ENCODE measurements at places on chromosomes 6 and 20.

DNA sequence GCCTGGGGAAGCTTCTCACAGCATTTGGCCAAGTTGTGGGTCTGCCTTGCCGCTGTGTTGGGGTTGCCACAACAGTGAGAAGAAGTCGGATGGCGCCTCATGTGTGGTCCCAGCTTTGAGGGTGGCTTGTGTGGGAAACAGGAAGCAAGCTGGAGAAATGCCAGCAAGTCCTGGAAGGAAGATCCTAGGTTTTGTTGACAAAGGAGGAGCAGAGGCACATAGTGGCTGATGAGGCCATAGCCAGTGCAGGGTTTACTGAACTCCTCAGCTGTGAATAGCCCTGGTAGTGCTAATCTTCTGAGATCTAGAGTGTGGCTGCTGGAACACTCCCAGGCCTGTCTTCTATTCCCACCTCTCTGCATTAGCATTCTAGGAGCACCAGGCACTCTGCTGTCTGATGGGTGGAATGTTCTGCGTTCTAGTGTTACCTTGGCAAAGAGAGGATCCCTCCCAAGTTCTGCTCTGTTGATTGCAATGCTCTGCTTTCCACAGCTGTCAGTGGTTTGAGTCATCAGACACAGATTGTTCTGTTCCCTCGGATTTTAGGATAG is 25.2 kb downstream of the SNPH start:
- DNase-seq: no peak

- DNase-seq: peak; percentile 22
Observed at GRCh38 chr6:167047554-167047953, 48.4 kb downstream of the CEP43 start.

DNA sequence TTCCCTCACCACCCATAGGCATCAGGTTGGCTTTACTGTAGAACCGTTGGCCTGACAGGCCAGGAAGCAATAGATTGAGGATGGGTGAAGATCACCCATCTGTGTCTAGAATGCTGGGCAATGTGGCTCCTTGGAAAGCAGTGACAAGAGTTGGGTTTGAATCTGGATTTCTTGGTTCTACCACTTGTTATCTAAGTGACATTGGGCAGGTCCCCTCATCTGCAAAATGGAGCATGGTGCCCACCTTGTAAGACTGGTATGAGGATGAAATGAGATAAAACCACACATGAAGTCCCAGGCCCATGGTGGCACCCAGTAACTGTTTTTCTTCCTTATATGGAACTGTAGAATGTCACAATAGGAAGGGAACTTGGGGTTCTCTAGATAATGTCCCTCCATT is 22.6 kb upstream of the SIRPB2 start:
- no peak for DNase-seq

- DNase-seq: no peak
Observed at GRCh38 chr20:38246357-38247165, 14.0 kb downstream of the KIAA1755 start.

DNA sequence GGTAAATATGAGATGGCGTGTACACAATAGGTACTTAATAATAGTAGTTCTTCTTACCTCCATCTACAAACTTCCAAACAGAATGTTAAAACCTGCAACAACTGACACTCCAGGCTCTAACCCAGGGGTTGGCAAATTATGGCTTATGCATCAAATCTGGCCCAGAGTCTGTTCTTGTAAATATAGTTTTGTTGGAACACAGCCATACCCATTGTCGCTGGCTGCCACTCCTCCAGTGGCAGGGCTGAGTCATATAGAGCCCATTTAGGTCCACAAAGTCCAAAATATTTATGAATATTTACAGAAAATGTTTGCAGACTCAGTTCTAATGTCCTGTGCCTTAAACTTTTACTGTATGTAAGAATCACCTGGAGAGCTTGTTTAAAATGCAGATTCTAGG is 69.9 kb upstream of the BTBD3 start:
- DNase-seq: no peak

DNA sequence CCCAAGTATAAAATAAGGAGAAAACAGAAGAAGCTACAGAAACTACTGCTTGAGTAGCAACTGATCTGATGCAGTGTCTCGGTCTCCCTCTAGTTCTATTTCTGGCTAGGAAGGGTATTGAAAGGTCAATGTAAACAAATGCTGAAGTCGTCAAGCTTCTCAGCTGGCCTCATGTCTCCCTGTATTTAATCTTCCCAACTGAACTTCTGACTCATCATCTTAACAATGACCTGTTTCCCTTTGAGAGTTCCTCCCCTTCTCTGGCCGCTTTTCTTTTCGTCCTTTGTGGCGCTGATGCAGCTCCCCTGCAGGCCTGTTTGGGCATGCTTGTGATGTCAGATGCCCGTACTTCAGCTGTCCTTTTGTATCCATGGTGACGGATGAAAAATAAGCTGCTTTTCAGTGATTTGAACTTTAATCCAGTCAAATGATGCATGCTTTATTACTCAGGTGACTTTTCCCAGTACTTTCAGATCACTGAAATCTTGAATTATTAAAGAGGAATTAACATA is 7.8 kb upstream of the LCA5 start:
- DNase-seq: no peak

DNA sequence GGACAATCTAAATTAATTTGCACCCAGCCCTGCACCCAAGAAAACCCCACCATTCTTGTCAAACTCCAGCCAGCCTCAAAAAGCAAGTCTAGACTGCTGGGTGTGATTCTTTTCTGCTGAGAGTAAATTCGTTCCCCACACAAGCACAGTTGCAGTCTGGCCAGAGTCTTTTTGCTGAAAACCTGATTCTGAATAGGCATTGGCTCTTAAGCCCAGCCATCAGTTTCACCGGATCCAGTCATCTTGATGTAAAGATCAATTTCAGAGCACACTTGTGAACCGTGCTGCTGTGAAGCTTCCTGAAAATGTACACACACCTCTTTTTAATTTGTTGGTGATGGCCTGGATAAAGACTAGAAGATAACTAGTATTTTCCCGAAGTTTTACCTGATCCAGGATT is 159.4 kb upstream of the GGTLC1 start:
- DNase-seq: no peak

DNA sequence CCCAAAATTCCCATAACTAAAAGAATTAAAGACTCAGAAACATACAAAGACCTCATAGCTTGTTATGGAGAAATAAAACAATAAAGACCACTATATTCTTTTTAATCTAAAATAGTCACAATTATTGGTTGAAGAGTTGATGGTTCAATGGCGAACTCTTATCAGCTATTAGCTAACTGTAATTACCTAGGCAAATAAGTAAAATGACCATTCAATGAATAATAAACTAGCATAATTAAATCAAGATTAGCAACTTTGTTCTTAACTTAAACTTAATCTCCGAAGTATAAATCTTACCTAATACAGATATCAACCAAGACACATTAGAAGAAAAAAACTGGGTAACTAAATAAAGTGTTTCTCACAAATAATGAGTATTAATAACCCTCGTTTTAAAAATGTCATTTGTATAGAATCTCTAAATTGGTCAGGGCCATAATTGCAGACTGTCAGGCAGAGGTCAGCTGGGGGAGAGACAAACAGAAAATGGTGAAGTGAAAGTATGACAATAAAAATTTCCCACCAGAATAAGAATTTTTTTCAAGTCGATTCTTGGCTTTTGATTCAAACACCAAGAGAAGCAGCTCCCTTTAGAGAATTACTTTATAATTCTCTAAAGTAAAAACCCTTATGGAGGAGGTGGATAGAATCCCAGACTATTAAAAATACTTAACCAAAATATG is 1.7 kb downstream of the FKBP5 start:
- no peak for DNase-seq

DNA sequence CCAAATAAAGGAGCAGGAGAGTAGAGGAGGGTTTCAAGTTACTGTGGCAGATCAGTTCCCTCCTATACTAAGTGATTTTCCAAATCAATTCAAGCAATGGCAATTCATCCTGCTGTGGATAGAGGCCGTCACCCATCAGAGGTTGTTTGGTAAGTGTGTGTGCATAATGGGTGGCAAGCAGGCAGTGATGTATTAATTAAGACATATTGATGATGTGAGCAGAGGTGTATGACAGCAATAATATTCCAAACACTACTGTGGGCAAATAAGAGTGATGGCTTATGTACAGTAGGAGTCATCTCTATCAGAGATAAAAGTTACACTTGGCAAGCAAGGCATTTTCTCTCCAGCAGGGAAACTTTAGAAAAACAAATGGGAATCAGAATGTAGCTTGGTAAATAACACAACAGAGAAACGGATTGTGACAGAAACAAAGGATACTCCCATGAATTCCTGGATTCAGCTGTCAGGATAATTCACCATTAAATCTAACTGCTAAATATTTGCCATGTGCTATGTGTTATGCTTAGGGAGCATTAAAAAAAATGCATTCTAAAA is 196.3 kb downstream of the KHDC1L start:
- DNase-seq: no peak

DNA sequence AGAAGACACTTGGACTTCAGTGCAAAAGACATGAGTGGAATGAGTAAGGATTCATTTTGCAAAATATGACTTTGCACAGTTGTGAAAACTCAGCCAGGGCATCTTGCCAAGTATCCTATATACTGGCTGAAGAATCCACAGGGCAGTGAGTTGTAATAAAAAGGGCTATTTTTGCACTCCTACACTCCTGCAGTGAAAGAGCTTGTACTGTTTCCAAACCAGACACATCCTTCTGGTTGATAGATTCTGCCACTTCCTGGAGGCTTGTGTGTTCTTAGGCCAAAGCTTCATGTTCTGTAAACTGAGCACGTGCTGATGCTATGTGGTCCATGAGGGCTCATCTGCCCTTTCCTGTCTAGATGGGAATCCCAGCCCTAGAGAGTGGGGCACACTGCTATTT is 34.9 kb downstream of the GMPR start:
- no peak for DNase-seq
